ENCODE measurements at places on chromosomes 2 and 18. TPM values are rescaled to one million over a fixed set of nuclear protein-coding genes. Genes with fewer than 3 reads are reported as not detected.

The SFTPB gene
- not detected for polyA plus RNA-seq

GRCh38 chr2:186780701-186781316 is 68.2 kb downstream of the ZSWIM2 start:
- DNase-seq, result no peak
- H3K27me3 ChIP-seq, result no peaks in the 10 kb centered on the region
- H3K27ac ChIP-seq, result no peak overlapping the region
- no peak overlapping the region for H3K4me3 ChIP-seq
- no peaks in the 10 kb centered on the region for H3K4me1 ChIP-seq
- no peaks in the 10 kb centered on the region for H3K36me3 ChIP-seq

The TTR gene
- polyA plus RNA-seq, result not detected

The CCDC148 gene
- polyA plus RNA-seq, result not detected

DNA sequence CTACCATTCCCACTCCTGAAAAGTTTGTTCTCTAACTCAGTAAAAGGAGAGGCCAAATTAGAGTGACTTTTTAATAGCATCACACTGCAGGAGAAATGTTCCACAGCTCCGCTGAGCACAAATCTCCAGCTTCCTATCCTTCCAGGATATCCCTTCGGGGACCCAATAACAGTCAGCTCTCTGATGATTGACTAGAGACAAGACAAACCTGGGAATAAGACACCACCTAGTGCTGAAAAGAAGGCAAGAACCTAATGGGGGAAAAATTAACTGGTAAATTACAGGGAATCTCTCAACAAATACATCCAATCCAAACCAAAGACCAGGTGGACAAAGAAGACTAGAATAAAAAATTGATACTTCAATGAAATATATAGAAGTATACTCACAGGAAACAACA is 977.1 kb upstream of the SOX11 start:
- no peak overlapping the region for H3K4me3 ChIP-seq
- H3K27me3 ChIP-seq, result no peaks in the 10 kb centered on the region
- H3K4me1 ChIP-seq, result no peaks in the 10 kb centered on the region
